Brain (organoid and tissue), 16 donors: ENCODE measurements at places on chromosomes 6 and 20.

DNA sequence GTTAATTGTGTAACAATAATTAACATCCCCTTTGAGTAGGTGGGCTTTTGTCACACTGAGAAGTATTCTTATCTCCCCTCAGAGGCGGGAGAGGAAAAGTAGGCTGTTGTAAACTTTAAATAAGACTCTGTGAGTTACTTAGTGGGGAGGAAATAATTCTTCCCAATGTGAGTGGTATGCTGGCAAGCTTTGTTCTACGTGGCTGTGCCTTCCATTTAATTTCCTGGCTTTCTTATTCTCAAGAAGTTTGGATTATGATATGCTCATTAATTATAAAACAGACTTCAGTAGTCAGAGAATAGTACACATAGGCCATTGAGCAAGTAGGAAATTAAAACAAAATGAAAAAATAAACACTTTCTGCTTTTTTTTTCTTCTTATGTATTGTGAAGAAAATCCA is 19.1 kb downstream of the ADGRB3 start:
- no peak for DNase-seq

DNA sequence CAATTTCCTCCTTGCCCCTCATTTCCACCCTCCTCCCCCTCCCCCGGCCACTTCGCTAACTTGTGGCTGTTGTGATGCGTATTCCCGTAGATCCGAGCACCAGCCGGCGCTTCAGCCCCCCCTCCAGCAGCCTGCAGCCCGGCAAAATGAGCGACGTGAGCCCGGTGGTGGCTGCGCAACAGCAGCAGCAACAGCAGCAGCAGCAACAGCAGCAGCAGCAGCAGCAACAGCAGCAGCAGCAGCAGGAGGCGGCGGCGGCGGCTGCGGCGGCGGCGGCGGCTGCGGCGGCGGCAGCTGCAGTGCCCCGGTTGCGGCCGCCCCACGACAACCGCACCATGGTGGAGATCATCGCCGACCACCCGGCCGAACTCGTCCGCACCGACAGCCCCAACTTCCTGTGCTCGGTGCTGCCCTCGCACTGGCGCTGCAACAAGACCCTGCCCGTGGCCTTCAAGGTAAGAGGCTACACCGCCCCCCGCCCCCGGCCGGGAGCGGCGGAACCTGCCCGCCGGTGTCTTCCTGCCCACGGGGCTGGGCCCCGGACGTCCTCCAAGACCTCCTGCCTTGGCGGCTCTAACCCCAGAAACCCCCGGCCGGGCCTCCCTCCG is 44.9 kb upstream of the SUPT3H start:
- peak; percentile 21 for DNase-seq

- peak; percentile 18 for DNase-seq
Measured at GRCh38 chr6:44606504-44606903, 219.0 kb downstream of the CDC5L start.

- DNase-seq: no peak
Measured at GRCh38 chr6:50330347-50330746, 280.6 kb upstream of the DEFB112 start.

- DNase-seq: no peak
Measured at GRCh38 chr6:168718821-168719475, 278.0 kb downstream of the SMOC2 start.

DNA sequence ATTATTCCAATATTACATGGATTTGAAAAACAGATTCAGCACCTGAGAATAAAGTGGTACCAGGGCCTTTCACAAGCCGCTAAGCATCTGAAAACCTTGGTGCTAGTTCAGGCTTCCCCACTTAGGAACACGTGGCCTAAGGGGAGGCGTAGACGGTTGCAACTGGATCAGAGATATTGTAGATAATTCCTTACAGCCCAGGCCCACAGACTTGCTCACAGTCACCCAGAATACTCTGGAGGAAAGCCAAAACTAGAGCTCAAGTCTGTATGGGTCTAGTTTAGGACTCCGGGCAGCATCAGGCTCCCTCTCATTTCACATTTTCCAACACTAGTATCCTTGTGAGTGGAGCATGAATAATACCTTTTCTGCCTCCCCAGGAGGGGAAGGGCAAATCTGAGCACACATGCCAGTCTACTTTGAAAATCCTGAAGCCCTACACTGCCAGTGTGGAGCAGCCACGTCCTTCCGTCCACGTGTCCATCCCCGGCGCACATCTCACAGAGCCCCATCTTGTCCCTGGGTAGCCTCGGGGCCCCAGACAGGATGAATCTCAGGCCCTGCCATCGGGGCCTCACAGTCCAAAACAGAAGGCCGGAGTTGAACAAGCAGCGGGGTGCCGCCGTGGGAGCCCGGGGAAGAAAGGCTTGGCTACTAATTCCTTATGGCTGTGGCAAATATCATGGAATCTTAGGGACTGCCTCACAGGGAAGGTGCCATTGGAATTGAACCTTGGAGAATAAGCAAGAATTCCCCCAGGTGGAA is 299.3 kb downstream of the NRN1 start:
- no peak for DNase-seq

DNA sequence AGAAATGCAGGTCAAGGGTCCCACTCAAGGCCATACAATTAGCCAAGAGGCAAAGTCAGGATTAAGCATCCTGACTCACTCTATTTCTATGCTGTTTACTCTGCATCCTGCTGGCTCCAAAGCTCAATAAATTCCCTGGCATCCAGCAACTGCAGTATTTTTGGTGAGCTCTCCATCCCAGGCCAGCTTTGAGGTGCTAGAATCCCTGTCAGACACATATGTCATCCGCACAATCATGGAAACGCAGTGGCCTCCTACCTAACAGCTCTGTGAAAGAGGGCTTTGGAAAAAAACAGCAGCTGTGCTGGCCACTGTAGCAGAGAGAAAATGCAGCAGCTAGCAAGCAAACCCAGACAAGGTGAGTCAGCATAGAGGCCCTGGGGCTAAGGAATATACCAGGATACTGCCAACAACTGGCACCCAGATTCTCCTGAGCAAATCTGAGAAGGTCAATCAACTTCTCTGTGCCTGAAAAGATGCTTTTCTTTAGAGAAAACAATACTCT is 58.4 kb downstream of the ANKEF1 start:
- no peak for DNase-seq

DNA sequence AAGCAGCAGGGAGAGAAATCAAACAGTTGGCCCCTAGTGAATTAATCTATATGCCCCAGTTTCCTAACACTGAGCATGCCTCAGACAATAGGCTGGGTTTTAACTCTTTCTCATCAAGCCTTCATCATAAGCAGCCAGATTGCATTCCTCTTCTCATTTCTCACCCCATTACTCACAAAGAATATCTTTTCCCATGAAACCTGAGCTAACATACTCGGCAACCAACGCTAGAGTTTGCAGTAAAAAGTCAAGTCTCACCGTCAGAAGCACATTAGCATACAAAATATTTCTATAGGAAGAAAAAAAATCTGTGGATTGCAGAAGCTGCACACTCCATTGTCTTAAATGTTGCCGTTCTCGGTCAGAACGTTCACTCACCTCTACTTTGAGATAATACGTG is 429.9 kb upstream of the ARID1B start:
- peak; percentile 67 for DNase-seq
